Activated CD4-positive, alpha-beta T cell treated with anti-CD3 and anti-CD28 coated beads for 48 hours (primary cell): ENCODE measurements at places on chromosomes 7 and 10.

GRCh38 chr10:95305606-95306317 is 15.0 kb upstream of the PDLIM1 start:
- DNase-seq, result no peak

- DNase-seq, result no peak
Measured at GRCh38 chr10:543862-544822, 145.3 kb downstream of the DIP2C start.

DNA sequence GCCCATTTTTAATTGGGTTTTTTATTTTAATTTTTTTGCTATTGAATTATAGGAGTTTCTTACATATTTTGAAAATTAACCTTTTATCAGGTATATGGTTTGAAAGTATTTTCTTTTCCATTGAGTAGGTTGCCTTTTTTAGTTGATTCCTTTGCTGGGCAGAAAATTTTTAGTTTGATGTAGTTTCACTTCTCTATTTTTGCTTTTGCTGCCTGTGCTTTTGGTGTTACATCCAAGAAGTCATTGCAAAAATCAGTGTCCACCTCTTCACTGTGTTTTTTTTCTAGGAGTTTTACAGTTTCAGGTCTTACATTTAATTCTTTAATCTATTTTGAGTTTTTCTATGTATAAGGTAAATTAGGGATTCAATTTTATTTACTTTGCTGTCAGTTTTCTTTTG is 129.8 kb upstream of the FERD3L start:
- no peak for DNase-seq

DNA sequence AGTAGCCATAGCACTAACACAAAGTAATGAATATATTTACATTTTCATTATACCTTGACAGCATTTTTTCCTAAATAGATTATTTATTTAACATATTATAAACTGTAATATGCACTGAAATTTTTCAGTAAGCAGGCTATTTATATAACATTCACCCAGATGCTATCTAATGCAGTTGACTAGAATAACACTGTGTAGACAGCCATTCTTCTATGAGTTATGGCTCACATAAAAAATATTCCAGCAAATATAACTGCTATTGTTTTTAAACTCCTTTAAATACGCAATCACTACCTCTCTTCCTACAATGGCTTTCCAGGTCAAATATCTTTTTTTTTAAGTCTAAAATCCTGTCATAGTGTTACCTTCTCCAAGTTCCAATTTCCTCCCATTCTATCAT is 21.6 kb downstream of the TPK1 start:
- DNase-seq, result no peak

DNA sequence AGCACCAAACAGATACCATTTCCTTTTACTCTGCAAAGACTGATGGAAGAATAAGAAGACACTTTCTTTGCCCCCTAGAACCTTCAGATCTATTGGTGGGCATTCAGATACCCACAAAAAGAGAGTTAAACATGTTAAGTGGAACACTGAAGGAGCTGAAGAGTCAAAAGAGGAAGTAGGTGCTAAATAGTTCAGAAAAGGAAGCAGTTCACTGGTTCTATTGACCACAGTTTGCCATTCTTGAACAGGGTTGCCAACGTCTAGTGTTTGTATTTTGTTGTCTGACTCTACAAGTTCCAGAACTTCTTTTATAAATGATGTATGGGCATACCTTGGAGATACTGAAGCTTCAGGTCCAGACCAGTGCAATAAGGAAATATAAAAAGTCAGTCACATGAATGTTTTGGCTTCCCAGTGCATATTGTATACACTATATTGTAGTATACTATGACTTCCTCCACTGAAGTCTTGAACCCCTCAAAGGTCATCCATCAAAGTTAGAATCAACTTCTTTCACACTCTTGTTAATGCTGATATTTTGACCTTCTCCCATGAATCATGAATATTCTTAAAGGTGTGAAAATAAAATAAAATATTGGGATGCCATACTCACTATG is 47.5 kb upstream of the AGR3 start:
- no peak for DNase-seq

DNA sequence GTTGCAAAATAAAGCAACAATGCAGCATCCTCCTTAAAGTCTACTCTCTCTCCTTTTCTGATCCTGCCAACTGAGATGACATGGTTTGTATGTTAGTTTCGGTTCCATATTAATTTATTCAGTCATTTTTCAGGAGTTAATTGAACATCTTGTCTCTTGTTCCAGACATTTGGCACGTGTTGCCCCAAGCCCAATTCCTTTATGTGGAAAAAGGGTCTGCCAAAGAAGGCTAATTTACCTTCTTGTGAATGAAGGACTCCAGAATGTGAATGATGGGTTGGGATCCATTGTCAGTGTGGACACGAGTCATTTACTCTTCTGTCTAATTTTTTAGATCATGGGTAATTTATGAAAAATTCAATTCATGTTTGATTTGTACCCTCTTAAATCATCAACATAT is 350.9 kb upstream of the LRGUK start:
- no peak for DNase-seq

- DNase-seq, result no peak
Measured at GRCh38 chr7:100488333-100489095, 4.8 kb downstream of the NYAP1 start.

DNA sequence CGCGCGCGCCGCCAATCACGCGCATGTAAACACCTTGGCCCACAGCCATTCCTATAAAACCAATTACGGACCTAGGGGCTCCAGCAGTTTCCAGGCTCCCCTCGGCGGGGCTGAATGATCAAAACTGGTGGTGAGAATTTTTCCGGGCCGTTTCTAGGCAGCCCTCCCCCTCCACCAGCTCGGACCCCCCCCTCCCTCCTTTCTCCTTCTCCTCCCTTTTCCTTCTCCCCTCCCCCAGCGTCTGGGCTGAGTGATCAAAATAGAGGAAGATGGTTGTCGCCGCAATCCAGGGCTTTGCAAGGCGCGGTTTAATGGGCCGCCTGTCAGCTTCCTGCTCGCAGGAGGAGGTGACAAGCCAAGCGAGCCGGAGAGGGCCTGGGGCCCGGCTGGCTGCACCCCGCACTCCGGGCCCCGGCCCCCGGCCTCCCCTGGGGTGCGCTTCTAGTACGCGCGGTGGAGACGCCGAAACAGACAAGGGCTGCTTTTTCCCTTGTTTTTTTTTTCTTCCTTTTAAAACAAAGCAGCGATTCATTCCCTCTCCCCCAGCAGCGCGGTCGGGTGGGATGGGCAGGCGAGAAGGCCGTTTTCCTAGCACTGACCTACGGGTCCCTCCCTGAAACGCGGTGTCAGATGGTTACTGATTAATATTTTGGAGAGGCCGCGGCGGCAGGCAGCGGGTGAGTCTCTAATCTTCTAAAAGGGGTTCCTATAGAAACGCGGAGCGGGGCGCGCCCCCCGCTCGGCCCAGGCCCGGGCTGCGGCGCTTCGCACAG is 528 bp upstream of the TNRC18 start:
- DNase-seq, result peak; percentile 65

- DNase-seq, result no peak
Measured at GRCh38 chr7:19754521-19755116, 18.8 kb downstream of the TMEM196 start.

- no peak for DNase-seq
Measured at GRCh38 chr7:17946591-17946990, 6.3 kb upstream of the SNX13 start.

GRCh38 chr10:76311752-76312636 is 880.6 kb downstream of the LRMDA start:
- DNase-seq, result peak; percentile 17

DNA sequence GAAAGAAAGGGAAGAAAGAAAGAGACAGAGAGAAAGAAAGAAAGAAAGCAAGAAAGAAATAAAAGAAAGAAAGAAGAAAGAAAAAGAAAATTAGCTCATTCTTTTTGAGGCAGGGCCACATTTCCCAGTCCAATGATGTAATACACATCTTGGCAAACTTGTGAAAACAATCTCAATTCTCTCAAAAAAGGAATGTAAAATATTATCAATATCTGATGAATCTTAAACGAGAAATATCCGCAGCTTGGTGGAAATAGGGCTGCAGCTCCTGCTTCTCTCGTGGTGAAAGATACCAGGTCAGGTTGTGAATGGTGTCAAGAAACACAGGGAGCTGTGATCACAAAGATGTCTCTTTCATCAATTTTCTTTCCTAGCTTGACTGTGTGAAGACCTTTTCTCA is 739.6 kb upstream of the NRP1 start:
- DNase-seq, result no peak

- DNase-seq, result no peak
Measured at GRCh38 chr7:124674451-124674850, 91.1 kb downstream of the GPR37 start.

- no peak for DNase-seq
Measured at GRCh38 chr10:91564026-91564425, 68.8 kb downstream of the PPP1R3C start.

DNA sequence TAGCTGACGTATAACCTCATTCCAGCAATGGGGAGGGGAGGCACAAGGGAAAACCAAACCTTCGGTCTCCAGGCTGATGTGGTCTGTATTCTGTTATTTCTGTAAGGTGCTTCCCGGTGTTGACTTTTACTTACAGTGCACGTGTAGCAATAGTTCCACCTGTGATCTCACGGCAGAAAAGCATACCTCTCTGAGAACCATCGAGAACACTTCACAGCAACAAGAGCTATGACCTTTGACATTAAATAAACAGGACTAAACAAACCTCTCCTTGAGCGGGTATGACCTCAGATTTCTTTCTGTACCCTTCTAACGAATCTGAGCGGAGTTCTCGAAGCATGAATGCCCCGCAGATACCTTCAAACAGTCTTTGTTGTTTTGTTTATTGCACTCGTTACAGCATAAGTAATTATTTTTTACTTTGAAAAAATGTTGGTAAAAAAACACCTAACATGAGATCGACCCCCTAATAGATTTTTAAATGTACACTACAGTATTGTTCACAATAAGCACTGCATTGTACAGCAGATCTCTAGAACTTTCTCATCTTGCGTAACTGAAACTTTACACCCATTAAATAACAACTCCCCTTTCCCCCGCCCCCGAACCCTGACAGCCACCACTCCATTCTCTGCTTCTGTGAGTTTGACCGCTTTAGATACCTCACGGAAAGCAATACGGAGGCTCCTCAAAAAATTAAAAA is 282.3 kb downstream of the GATA3 start:
- no peak for DNase-seq

- no peak for DNase-seq
Measured at GRCh38 chr10:21427804-21428481, 97.5 kb downstream of the SKIDA1 start.

DNA sequence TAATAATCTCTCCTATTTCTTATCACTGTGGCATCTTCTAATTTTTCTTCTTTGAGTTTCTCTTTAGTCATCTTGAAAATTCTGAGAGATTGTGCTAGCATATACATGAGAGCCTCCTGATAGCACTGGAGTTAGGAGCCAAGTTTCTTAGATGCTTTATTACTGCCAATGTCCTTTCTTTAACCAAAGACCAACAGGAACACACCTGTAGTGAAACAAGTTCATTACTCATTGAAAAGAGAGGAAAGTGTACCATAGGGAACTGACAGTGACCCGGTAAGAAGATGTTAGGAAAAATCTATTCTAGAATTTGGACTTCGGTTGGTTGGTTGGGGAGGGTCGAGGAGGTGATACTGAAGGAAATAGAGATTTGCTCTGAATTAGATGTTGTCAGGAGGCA is 27.1 kb upstream of the CD36 start:
- DNase-seq, result no peak

DNA sequence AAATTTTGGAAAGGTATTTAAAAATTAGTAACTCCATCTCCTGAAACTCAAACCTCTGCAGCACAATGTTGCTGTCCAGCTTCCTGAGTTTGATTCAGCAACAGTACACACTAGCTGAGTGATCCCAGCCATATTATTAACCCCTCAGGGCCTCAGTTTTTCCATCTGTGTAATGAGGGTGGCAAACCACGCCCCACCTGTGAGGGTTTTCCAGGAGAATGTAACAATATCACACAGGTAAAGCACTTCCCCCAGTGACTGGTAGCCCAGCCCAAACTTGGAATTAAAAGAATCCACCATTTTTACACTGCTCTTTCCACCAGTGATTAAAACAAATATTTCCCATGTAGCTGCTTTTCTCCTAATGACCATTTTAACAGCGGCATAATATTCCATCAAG is 122.4 kb downstream of the SORBS1 start:
- DNase-seq, result no peak

- peak; percentile 33 for DNase-seq
Measured at GRCh38 chr7:25852211-25852938, 299.6 kb upstream of the NFE2L3 start.

GRCh38 chr10:65430979-65431378 is 1494.9 kb upstream of the LRRTM3 start:
- no peak for DNase-seq

DNA sequence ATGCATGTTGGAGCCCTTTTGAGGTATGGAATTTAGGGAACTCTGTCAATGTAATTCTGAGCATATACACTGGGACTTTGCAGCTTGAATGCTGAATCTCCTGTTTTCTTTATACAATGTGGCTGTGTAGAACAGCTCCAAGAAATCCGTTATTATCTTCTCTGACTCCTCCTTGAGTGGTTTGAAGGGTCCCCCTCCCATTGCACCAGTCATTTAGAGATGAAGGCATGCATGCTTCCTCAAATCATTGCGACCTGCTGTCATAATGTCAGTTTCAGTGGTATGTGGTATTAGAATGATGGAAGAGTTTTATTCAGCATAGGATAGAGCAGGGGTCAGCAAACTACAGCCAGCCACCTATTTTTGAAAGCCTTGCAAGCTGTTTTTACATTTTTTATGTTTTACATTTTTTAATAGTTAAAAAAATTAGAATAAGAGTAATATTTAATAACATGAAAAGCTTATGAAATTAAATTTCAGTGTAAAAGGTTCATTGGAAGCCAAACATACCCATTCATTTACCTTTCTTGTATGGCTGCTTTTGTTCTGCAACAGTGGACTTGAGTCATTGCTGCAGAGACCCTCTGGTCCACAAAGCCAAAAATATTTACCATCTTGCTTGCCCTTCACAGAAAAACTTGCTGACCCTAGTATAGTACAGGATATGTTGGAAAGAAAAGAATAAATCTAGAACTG is 8.1 kb downstream of the STK17A start:
- peak; percentile 68 for DNase-seq

- no peak for DNase-seq
Measured at GRCh38 chr7:148437043-148437442, 153.5 kb upstream of the C7orf33 start.

DNA sequence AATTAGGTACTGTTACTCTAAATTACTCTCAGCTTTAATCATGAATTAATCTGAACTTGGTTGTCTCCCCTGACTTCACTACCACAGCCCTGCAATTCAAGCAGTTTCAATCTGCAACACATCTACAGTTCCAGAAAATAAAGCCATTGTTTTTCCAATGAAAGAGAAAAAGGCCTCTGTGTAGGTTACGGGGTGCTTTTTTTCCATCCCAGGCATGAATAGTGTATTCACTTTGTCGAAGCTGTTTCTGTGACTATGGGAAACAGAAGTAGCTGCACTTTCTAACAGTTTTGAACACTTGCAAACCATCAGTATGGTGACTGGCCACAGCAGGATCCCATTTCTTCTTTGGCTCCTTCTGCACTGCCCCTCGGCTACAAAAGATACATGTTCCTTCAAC is 460.2 kb downstream of the GRM8 start:
- DNase-seq, result no peak

GRCh38 chr7:82501346-82501745 is 57.8 kb upstream of the CACNA2D1 start:
- no peak for DNase-seq
